ENCODE measurements at places on chromosomes 3 and 15.

DNA sequence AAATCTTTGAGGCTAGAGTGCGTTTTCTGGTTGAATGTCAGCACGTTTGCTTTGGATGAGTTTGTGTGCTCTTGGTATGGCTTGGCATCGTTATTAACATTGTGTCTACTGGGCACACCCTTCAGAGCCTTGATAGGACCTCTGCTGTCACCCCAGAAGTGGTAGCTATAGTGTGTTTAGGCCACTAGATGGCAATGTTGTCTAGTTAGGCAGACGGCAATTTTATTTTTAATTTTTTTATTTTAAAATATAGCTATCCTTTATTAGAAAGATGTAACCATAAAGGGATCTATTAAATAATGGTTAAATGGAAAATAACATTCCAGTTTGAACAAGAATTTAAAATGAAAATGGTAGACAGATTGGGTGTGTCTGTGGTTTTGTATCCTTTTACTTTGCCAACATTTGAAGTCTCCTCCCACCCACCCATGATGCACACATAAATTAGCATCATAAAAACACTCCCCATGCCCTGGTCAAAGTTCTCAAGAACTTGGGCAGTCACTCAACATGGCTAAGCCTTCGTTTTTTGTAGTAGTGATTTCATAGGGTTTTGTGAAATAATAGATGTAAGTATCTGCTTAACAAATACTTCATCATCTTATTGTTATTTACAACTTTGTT lies 200.7 kb downstream of the KCNH8 start:
- no peak for DNase-seq

DNA sequence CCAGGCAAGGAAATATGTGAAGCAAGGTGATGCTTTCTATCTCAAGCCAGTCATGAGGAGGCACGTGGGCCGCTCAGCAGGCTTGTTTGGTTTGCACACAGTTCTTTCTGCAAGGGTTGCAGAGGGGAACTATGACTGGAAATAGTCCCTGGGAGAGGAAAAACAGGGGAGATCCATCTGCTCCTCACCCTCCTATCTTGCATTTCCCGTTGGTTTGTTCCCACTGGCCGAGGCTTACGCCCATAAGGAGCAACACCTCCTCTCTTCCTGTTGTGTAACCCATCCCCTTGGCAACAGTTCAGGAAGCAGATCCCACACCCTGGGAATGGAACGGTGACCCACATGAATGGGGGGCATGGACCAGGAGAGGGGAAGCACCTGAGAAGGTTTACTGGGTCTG lies 72.1 kb upstream of the MAGI1 start:
- DNase-seq: no peak

GRCh38 chr3:119359476-119360326 lies 65.5 kb downstream of the ARHGAP31 start:
- no peak for DNase-seq

DNA sequence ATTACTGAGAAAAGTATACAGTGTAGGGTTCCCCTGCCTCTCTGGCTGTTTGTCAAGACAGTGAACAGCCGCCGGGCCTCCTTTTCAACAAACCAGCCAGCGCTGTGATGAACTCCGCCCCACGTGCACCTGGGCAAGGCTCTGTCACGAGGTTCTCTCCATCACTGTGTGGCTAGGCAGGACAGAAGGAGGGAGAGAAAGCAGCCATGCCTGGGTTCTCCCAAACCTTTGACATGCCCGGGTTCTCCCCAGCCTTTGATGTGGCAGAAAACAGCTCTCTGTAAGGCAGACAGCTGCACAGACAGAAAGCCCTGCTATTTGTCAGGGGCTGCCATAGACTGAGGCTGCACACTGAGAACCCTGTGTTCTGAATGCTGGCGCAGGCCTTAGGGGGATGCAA lies 101.4 kb upstream of the TRPM1 start:
- no peak for DNase-seq

- no peak for DNase-seq
These were observed 15.1 kb downstream of the ESYT3 start for GRCh38 chr3:138449490-138449889.

DNA sequence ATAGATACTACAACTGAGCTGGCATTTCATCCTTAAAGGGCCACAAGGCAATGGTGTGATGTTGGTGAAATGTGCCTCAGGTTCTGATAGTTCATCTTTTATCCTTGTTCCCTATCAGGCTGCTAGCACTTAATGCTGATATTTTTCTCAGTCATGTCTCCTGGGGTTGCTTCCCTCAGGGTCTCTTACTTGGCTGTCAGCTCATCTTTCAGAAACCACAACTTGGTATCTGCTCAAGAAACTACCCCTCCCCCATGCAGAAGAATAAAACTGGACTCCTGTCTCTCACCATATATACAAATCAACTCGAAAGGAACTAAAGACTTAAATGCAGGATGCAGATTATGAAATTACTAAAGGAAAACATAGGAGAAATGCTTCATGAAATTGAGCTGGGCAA lies 308.1 kb downstream of the CHST2 start:
- DNase-seq: no peak

DNA sequence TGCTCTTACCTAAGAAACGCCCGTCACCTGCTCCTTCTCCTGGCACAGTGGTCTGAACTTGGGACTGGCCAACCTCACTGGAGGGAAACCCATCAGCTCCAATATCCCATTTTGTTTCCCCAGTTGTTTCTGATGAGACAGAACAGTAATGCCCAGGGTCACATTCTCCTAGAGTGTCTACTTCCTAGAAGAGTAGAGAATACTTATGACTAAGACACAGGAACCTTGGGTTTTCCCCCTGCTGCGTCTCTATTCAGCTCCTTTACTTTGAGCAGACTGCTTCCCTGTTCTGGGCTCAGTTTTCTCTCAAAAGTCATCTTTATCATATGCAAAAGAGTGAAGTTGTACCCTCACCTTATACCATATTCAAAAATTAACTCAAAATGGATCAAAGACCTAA lies 79.4 kb downstream of the POLR2M start:
- no peak for DNase-seq

DNA sequence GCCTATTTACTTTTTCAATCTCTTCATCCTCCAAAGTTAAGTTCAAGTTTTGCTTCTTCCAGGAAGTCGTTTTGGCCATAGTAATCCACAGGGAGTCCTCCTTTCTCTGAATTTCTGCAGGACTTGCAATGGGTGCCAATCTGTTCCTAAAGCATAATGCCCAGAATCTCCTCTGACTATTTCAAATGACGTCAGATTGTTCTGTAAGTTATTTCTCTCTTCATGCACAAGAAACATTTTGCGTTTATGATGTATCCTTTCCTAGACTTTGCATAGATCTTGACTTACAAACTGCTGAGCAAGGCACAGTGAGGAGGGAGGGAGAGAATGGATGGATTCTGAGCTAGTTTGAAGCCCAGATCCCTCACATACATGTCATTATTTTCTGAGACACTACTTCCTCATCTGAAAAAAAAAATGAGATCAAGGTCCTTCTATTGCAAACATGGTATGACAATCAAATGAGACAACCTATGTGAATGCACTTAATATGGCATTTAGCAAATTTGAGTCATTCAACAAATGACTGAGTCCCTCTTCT lies 103.1 kb downstream of the MEX3B start:
- DNase-seq: no peak

DNA sequence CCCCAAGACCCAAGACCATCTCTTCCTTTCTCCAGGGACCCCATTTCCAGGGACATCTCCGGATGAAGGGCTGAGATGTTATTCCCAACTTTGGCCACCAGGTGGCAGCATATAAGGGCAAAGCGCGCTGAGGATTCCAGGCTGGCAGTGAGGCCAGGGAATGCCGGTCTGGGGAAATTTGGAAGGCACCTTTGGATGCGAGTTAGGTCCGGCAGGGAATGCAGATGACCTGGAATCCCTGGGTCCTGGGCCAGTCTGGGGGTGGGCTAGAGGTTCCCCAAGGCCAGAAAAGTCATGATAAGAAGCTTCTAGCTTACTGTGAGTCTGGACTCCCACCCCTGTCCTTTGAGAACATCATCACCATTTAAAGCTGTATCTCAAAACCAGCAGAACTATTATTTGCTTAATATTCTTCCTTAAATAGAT lies 1.6 kb upstream of the CHST13 start:
- DNase-seq: peak; percentile 7

DNA sequence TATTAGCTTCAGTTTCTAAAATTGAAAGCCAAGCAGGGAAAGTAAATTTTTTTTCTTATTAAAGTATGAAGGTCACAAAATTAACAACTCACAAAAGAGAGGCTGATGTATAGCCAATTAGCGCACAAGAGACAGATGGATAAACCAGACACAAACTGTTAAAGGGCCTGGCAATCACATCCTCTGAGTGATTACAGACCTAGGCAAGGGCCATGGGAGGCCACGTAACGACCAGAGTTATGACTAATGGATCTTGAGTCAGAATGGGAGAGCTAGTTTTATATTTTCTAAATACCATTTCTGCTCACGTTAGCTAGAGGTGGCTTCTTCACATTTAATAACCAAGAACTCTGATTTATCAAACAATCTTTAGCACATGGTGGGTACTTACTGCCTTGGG lies 17.8 kb upstream of the SCAMP5 start:
- DNase-seq: no peak

All from GM04503 (cell line).